ENCODE measurements at places on chromosomes 12 and 14.

GRCh38 chr12:76836633-76837032 is 42.2 kb downstream of the CSRP2 start:
- DNase-seq, result no peak

DNA sequence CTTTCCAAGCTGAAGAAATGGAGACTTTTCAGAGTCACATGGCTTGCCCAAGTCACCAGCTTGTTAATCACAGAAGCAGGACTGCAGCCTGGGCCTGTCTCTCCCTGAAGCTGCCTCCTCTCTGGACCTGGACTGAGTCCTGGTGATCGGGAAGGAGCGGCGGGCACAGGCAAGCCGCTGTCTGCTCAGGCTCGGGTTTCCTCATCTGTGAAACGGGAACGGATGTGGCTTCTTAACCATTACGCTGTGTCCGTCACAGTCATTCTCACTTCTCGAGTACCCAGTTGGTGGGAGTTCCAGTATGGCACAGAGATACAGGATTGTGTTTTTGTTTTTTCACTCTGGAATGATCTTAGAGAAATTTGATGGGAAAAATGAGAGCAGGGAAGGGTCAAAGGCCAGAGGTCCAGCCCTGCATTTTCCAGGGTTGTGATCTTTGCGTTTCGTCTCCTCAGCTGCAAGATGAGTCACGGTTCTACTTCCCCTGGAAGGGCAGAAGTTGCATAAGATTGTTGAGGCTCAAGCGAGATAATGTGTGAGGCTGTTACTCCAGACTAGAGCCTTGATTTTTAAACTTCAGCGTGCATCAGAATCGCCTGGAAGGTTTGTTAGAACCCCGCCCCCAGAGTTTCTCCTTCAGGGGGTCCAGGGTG is 7.6 kb upstream of the LRTM2 start:
- DNase-seq, result no peak

DNA sequence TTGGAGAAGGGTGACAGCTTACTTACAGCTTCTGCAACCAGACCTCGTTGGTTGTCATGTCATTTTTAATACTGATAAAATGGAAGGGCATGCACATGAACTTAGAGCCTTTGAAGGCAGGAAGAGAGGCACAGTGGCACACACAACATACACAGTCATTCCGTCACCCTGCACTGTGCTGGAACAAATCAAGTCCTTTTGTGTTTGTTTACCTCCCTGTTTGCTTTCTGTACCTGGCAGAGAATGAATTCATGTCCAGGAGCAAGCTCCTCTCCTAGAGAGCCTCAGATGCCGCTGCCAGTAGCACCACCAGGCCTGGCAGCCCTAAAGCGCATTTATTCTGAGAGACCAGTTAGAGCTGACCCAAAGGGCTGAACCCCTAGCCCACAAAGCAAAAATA is 460.3 kb downstream of the EGLN3 start:
- no peak for DNase-seq

DNA sequence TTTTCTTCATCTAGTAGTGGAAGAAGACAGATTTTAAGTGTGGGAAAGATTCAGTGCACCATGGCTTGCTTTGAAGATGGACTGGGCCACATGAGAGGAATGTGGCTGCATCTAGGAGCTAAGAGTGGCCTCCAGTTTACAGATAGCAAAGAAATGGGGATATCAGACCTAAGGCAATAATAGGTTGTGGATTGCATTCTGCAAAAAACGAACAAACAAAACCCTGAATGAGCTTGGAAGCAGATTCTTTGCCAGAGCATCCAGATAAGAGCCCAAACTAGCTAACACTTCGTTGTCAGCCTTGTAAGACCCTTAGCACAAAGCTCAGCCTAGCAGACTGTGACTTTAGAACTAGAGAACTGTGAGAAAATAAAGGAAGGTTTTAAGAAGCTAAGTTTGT is 9.6 kb downstream of the ATXN7L3B start:
- no peak for DNase-seq

DNA sequence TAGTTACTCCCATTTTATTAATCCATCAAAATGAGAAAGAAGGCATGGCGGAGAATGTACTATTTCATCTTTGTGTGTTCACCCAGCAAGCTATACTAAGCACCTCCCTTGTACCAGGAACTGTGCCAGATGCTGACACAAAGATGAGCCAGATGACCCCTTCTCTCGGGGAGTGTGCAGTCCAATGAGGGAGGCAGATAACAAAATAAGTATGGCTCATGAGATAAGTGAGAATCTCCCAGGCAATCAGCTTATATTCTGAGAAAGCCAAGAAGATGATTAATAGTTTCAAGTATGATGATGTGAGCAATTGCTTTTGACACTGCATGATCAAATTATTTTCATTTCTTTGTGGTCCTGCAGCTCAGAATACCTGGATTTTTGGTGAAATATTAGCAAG is 1.3 kb upstream of the TMEM233 start:
- DNase-seq, result no peak

DNA sequence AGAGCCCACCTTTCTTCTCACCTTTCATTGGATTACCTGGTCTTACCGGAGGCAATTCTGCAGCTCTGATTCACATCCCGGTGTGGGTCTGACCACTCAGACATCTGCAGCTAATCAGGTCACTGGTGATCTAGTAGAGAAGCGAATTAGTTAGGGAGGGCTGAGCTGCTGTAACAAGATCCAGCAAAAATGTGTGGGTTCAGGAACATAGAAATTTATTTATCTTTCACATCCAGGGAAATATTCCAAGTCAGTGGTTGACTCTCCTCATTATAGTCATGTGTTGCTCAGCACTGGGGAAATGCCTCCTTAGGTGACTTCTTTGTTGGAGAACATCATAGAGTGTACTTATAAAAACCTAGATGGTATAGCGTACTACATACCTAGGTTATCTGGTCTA is 218.7 kb upstream of the PELI2 start:
- no peak for DNase-seq

- DNase-seq, result no peak
Measured at GRCh38 chr14:94833633-94834032, 63.7 kb upstream of the GSC start.

GRCh38 chr14:41805633-41806032 is 199.0 kb downstream of the LRFN5 start:
- DNase-seq, result no peak

DNA sequence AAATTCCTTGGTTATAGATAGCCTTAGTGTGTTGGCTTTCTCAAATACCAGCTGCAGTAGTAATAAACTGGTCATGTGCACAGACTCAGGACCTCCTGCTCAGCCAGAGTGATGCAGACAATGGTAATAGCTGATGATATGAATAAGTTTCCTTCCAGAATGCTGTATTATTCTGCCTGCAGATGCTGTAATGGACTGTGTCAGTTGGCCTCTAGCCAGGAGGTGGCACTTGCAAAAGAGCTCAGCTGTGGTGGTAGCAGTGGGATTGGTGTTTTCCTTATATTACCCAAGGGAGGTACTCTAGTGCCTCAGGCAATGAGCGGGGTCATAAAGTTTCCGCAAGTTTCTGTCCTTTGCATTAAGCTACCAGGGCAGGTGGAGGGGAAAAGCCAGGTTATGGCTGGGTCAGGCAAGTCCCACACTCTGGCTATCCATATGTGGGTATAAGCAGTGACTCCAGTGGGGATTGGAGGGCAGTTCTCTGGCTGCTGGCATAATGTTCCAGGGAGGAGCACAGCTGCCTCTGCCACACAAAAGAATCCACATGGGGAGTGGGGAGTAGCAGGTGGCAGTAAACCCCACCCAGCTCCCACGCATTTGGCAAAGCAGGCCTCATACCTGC is 14.0 kb upstream of the MUCL1 start:
- no peak for DNase-seq

DNA sequence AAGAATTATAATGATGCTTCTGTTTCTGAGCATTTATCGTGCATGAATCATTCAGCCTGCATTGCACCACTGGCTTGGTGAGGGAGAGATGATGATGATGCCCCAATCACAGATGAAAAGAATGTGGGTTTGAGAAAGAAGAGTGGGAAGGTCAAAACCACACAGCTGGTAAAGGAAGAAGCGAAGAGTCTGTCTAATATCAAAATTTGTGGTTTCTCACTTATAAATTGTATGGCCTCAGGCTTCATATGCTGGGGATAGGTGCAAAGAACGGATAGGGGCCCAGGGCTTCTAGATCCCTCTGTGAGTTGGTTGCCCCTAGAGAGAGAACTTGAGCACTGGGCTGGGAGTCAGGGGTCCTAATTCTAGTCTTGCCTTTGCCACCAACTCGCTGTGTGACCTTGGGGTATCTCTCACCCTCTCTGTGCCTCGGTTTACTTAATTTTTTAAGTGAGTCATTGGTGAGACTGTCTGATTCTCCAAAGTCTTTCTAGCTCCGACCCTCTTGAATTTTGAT is 2.2 kb downstream of the OASL start:
- peak; percentile 75 for DNase-seq

- DNase-seq, result no peak
Measured at GRCh38 chr12:50620109-50620977, 115.6 kb downstream of the DIP2B start.

GRCh38 chr12:30707613-30708342 is 12.1 kb upstream of the IPO8 start:
- no peak for DNase-seq

DNA sequence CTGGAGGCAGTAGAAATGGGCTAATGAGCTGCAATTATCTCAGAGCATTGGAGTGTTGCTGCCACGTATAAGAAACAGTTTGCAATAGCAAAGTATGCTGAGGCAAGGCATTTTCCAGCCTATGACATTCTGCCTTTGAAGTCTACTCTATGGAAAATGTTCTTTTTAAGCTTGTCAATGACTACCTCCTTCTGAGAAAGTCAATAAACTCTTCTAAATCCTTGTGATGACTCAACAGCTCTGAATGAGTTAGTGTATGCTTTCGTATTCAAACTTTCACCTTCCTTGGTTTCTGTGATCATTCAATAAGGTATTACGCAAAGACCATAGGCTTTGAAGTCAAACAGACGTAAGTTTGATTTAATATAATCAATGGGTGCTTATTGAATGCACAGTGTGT is 111.2 kb downstream of the CAPZA3 start:
- DNase-seq, result no peak

DNA sequence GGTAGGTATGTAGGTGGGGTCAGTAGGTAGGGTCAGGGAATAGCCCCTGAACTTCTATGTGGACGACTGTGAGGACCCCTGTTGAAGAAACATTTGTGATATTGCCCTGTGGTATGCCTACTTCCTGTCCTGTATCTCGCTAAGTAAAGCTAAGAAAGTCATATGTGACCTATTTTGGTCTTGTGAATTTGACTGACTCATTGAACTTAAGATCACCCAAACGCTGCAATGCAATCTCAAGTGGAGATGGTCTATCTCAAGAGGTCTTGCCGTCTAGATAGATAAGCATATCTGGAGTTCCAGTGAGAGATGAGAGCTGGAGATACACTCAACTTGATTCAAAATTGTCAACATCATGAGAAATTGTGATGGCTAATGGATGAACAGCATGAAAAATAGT is 73.8 kb downstream of the TRAFD1 start:
- DNase-seq, result no peak

GRCh38 chr12:124979568-124979967 is 9.4 kb downstream of the DHX37 start:
- no peak for DNase-seq

DNA sequence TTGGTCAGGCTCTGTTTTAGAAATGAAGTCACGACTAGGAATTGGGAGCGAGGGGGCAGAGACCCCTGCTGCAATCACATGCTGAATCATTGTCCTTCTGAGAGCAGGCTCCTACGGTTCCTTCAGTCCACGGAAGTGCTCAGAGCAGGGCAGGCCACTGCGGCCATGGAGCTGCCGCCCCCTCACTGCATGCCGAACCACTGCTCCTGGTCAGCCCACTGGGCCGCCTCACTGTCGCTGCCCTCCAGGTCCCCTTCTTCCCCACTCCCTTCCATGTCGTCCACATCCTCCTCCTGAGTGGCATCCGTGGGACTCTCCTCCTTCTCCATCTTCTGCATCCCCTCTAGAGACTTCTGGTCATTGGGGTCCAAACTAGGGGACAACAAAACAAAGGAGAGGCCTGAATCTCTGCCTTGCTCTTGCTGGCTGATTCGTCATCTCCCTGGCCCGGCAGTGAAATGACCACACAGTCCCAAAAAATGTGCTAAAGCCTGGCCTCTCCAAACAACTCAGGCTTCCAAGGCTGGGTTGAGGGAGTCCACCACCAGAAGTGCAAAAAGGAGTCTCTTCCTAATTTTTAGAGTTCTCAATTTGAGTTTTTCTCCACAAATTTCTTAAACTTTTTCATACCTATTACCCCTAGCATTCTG is 29.4 kb downstream of the ANAPC7 start:
- DNase-seq, result no peak

GRCh38 chr14:45916340-45916953 is 663.4 kb upstream of the MIS18BP1 start:
- no peak for DNase-seq

DNA sequence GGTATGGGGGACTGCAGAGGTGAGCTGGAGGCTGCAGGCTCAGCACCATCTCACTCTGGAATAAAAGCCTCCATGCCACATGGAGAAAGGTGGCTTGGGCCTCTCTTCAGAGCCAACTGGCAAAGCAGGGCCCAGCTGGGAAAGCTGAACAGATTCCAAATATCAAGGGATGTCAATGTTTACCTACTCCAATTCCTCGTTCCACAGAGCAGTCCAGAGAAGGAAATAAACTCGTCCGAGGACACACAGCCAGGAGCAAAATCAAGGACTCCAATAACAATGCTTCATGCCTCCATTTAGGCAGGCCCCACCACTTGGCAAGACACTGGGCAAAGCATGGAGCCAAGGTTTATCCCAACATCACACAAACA is 36.3 kb upstream of the PNMA1 start:
- no peak for DNase-seq

- DNase-seq, result no peak
Measured at GRCh38 chr12:90974286-90974685, 19.3 kb upstream of the CCER1 start.

DNA sequence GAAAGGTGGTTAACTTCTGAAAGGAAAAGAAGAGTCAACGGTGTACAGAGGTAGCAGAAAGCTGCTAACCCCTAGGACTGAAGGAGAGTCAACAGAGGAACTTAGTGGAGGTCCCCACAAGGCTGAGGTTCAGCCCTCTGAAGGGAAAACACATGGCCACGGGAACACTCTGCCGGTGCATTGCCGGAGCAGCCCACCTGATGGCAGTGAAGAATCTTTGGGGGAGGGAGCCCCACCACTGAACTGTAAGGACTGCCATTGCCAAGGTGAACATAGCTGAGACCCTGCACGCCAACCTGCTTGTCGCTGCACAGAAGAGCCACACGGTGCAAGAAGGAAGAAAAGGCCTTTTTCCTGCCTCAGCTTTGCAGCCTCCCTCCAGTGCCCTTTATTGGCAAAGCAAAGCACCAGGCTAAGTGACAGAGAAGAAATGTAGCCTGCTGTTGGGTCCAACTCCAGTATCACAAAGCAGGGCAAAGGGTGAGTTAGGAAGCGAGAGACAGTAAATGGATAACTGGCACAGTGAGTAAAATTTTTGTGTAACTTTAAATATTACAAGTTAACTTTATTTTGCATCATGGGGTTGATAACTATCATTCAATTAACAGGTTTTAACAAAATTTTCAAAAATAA is 76.9 kb downstream of the LIN52 start:
- DNase-seq, result no peak

DNA sequence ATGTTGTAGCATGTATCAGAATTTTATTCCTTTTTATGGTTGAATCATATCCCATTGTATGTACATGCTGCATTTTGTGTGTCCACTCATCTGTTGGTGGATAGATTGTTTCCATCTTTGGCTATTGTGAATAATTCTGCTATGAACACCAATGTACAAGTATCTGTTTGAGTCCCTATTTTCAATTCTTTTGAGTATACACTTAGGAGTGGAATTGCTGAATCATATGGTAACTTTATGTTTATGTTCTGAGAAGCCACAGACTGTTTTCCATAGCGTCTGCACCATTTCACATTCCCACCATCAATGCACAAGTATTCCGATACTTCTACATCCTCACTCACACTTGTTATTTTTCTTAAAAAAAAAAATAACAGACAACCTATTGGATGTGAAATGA is 91.5 kb downstream of the ARF6 start:
- no peak for DNase-seq

All from CD4-positive, alpha-beta T cell treated with Interleukin-2 at 100 ng/mL for 4 hours (primary cell).